CD8-positive, alpha-beta memory T cell (primary cell): ENCODE measurements at places on chromosomes 12 and 14. TPM values are rescaled to one million over a fixed set of nuclear protein-coding genes. Genes with fewer than 3 reads are reported as not detected.

The FLVCR2 gene
- total RNA-seq = 2.6 TPM

The PSME2 gene
- 376 TPM for total RNA-seq

The INHBE gene
- 0.38 TPM for total RNA-seq

The SIX1 gene
- not detected for total RNA-seq

The LIN7A gene
- total RNA-seq = not detected

DNA sequence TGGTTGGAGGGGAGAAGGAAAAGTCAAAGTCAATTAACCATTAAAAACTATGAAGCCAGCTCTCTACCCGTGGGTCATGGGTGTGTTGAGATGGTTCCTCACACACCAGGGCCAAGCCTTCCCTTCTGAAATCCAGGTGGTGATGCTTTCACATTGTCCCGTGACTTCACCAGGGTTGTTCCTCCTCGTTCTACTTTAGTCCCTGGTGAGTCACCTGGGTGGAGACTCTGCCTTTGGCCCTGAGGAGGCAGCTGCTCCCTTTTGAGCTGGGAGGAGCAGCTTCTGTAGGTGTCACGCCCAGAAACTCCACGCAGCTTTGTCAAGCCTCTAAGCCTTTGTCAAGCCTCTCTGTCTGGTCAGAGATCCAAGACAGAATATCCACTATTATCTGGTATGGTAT lies 348.3 kb downstream of the BMP4 start:
- DNase-seq = no peak

DNA sequence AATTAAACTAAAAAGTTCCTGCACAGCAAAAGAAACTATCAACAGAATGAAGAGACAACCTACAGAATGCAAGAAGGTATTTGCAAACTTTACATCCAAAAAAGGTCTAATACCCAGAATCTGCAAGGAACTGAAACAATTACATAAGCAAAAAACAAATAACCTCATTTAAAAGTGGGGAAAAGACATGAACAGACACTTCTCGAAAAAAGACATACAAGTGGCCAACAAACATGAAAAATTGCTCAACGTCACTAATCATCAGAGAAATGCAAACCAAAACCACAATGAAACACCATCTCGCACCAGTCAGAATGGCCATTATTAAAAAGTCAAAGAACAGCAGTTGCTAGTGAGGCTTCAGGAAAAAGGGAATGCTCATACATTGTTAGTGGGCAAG lies 15.2 kb downstream of the PDE6H start:
- DNase-seq = no peak

- no peak for DNase-seq
Observed at GRCh38 chr14:104741803-104742251, 11.1 kb upstream of the SIVA1 start.

- no peak for DNase-seq
Observed at GRCh38 chr14:65035049-65035448, 48.4 kb downstream of the FNTB start.

DNA sequence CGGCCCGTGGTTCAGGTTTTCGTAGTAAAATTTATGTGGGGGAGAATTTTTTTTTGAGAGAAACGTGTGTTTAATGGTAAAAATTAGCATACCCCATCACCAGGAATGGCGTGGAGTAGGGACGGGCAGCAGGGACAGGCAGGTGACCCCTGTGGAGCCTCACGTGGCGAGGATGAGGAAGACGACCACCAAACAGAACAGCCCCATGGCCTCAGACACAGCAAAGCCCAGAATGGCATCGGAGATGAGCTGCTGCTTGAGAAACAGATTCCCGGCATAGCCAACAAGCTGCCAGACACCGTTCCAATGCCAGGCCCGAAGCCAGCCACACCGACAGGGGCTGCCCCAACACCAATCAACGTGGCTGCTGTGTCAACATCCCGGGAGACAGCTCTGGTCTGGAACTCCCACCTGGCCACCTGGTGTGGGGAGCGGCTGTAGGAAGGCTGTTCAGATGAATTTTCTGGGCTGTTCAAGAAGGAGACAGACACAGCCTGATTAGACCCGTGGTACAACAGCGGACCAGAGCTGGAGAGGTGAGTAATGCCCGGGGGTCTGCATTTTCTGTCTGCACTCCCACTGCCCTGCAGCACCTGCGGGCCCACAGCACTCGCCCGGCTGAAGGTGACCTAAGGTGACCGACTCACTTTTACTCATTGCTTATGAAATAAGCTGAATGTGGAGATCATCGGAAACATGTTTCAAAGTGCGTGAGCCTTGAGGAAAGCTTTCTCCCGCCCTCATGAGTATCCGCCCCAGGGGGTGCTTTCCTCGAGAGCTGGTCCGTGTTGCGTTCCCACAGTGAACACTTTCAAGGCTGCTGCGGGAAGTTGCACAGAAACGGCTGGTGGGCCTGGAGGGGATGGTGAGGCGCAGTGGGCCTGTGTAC lies 10.6 kb downstream of the TMEM121 start:
- no peak for DNase-seq

- DNase-seq = no peak
Observed at GRCh38 chr14:96246539-96246847, 9.5 kb upstream of the BDKRB1 start.

- no peak for DNase-seq
Observed at GRCh38 chr14:68143341-68143841, 323.8 kb downstream of the RAD51B start.

GRCh38 chr12:54432815-54433164 lies 13.7 kb upstream of the ITGA5 start:
- DNase-seq = no peak

DNA sequence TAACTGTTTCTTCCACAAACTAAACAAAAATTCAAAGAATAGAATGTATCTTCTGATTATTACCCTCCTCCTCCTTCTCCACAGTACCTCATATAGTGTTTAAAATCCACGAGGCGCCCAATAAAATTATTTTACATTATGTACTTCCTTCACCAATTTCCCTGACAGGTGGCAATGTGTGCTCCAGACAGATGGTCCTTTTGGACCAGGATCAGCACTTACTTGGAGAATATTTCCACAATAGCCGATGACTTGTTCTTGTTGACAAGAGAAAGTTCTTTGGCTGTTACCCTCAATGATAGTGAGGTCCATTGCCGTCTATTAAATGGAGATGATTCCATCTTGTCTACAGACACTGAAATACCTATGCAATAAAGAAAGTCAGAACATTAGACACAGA lies 34.9 kb downstream of the LIMA1 start:
- no peak for DNase-seq

DNA sequence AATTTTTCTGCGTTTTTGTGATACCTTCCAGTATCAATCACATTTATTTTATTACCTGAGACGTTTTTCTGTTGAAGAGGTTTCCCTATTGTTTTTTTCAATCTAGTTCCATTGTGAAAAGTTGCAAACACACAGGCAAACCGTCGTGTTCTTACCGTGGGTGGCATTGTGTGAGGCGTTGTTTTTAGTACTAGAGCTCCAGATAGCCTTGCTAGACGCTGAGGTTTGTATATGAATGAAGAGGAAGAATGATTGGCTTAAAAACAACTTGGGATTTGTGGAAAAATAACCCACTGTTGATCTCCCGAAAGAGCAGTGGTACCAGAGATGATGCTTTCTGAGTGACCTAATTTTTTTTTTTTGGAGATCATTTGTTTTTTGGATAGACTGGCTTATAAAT lies 1.0 kb downstream of the SOCS4 start:
- no peak for DNase-seq

- DNase-seq = no peak
Observed at GRCh38 chr12:113071135-113072112, 14.9 kb downstream of the DTX1 start.
